ENCODE measurements at places on chromosomes 4 and X.
A peak's percentile ranks its signal among the peaks of the same experiment; 100 is the strongest.

- no peak for DNase-seq
These were observed 1.5 kb upstream of the IL21 start for GRCh38 chr4:122622400-122622799.

GRCh38 chr4:101421386-101421785, 74.1 kb upstream of the PPP3CA start:
- DNase-seq = no peak

DNA sequence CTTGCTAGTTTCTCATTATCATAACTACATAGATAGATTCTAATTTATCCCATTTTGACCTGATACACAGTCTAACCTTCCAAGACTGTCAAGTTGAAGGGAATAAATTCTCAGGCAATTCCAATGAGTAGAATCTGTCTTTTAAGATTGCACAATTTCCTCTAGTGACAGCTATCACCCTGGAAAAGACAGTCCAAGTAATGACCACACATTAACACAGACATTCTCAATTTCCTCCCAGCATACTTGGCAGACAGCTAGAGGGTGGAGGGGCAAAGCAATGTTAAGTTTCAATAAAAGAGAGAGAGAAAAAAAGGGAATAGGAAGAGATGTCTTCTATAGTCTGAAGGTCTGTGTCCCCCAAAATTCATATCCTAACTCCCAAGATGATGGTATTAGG, 234.7 kb downstream of the LDB2 start:
- no peak for DNase-seq

DNA sequence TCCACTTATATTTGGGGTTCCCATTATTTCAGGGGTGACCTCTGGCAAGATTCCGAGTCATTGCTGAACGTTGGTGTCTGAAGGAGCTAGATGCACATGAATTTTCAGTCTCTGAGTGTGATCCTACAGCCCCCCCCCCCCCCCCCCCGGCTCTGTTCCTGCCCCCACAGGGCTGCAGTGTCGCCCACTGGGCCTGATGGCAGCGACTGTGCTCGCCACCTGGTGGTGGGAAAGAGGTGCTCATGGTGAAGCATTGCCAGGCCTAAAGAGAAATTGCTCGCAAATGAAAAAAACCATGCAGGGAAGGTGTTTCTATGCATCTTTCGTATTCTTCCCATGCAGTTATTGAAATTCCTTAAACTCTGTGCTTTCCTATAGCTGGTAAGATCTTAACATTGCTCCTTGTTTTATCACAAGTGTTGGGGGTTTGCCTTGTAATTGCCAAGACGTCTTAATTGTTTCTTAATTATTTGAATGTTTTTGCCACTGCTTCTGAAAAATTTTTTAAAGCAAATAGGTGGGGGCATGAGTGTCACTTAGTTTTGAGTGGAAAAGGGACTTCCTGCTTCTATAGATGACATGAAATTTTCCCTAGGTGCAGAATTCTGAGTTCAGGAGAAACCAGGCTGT, 63.2 kb downstream of the CLDN22 start:
- peak; percentile 31 for DNase-seq

- DNase-seq = no peak
These were observed 21.2 kb downstream of the SPRY1 start for GRCh38 chr4:123417813-123418212.

DNA sequence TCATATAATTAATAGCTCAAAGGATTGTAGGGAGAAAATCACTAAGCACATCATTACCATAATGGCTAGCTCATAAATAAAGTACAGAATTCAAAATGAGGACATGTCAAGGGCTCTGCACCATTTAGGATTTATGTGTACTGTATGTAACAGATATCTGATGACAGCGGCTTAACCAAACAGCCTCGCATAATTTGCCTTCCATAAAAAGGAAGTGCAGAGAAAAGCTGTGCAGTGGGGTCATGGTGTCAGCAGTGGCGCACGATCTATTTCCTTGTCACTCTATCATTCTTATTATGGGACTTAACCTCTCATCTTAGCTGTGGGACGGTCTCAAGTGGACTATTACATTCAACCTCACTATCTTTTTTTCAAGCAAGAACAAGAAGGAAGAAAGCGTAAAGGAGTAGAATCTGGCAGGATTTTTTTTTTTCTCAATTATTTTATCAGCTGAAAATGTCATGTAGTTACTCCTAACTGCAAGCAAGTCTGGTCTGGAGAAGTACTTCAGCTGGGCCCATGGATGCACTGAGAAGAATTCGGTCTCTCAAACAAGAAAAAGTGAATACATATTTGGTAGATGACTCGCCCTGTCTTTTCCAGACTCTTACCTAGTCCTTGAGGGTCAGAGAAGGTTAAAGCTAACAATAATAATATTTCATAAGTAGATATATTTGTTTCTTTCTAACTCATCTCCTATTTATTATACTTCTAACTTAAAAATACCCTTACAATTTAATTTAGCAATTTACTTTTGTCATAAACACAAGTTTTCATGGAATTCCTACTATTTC, 94.6 kb downstream of the COX18 start:
- DNase-seq = no peak

DNA sequence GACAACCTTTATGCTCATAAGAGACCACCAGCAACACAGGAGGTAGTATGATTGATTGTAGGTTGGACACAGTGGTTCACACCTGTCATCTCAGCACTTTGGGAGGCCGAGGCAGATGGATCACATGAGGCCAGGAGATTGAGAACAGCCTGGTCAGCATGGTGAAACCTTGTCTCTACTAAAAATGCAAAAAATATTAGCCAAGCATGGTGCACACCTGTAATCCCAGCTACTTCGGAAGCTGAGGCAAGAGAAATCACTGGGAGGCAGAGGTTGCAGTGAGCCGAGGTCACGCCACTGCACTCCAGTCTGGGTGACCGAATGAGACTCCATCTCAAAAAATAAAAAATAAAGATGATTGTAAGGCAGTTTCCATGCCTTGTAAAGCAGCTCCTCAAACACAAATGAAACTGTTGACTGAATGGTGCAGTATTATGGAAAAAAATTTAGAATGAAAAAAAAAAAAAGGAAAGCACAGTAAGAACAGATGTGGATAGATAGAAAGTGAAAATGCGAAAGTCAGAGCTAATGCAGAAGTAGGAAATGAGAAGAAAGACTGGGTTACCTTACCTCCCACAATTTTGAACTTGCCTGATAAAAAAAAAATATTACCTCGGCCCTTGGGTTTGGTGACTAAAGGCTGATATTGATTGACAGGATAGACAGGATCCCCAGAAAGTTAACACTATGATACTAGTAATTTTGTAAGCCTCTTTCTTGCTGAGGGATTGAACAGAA, 249.2 kb upstream of the TRAM1L1 start:
- no peak for DNase-seq

DNA sequence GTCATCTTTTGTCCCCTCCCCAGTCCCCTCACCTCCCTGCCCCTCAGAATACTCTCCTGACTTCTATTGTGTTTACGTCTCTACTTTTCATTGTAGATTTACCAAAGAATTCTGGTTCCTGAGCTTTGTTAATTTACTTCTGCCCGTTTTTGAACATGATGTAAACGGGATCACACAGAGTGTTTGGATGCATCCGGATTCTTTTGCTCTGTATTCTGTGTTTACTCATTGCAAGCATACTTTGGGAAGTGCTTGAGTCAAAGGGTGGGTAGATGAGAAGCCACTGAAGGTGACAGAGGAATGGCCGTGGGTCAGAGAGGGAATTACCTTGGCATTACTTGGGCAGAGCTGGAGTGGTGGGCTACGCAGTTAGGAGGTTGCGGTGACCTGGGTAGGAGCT, 18.0 kb downstream of the CLCN4 start:
- DNase-seq = no peak

DNA sequence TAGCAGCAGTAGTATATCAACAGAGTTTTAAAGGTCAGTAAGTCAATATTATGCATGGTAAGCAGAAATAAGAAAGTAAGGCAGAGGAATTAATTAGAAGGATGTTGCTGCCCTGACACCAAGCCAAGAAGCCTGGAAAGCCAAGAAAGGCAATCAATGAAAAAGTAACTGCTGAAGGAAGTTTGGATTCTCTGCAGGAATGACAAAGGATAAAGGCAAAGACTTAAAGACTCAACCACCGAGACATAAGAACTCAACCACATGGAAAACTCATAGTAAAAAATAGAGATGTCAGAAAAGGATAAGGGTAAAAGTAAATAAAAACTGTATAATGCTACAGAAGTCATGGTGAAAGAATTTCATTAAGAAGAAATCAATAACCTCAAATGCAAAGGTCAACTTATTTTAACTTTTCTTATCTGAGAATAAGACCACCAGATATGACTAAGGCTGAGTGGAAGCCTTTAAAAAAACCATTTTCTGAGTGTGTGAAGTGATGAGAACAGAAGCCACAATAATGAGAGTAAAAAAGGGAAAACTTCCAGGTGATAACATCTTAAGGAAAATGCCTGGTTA, 55.2 kb downstream of the NEK1 start:
- no peak for DNase-seq
